ENCODE measurements at places on chromosomes 6 and 20.

DNA sequence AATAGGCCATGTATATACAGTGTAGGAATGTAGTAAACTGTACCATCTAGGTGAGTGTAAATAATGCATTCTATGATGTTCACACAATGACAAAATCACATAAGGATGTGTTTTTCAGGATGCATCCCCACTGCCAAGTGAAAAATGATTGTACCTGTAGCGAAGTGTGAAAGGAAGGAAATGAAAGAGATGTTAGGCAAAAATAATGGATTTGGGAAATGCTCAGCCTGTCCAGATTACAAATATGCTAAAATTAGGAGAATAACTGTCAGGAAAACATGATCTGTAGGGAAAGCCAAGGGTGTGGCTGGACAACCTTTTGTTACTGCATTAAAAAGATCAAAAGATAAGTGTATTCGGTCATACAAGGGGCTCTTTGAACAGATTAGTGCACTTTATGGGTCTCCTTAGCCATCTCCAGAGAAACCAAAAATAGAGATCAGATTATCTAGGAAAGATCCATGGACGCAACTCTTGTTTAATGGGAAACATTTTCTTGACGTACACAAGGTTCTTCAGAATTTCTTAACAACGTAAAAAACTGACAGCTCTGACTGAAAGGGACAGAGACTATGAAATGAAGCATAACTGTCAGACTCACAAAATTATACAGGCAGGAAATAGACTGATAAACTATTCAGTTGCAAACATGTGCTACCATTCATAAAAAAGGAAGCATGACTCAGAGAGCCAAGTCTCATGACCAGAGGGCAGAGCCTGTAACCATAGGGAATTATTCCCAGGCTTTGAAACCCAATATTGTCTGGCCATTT is 253.6 kb upstream of the RAB32 start:
- no peak for DNase-seq

DNA sequence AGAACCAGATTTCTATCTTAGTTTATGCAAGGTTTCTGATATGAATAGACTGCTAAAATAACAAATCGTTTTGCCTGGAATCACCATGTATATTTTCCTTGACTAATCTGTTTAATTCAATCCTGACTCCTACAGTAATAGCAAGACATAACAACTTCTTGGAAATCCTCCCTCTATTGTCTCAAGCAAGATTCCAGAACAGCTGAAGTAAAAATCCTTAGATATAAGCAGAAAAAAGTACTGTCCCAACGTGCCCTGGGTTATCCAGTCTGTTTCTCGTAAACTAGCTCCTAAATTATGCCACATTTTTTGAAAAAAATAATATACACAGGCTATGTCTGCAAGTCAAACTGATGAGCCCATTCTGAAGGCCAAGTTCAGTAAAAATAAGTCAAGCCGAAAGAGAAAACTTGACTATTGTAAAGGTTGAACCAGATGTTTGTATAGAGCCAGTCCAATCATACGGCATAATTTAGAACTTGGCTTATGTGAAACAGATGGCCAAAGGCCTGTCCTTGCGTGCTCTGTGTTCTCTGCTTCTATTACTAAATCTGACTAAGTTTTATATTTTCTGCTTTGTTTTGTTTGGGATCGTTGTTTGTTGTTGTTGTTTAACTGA is 341.6 kb upstream of the NRSN1 start:
- DNase-seq, result no peak

DNA sequence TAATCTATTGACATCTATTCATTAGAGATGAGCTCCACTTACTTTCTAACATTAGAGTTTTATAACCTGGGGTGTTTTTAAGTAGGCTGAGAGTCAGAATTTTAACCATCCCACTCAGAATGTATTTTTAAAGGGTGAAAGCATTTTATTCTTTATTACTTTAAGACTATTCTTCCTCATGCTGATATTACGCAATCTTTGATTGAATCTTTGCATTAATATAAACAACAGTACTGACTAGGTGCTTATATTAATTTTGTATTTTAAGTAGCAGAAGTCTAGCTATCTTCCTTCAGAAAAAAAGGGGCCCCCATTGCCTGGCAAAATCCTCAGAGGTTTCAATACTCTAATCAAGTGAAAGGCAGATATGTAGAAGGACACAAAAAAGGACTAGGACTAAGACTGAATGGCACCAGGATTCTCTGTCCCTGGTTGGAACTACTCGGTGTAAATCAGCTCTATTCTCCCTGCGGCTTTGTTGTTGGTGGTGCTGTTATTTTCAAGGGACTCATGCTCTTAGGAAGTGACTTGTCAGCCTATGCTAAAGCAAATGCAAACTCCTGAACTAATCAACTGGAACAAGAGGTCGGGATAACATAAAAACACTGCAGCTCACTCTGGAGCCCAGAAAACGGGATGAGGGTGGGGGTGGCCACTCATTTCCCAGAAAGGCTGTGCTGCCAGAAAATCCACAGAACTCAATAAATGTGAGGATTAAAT is 1324.4 kb downstream of the GRIK2 start:
- no peak for DNase-seq

DNA sequence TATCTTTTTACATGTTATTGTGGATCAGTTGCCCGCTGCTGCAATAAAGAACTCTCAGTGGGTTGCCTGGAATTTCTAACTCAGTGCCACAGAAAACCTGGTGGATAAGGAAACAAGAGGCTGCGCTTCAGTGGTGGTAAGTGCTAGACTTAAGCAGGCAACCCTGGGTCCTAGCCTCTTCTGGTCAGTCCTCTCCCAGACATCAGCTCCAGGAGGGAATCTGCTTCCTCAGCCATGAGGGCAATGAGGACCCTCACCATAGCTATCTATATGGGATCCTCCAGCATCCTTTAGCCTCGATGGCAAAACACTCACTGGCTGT is 490.7 kb upstream of the SULF2 start:
- no peak for DNase-seq

DNA sequence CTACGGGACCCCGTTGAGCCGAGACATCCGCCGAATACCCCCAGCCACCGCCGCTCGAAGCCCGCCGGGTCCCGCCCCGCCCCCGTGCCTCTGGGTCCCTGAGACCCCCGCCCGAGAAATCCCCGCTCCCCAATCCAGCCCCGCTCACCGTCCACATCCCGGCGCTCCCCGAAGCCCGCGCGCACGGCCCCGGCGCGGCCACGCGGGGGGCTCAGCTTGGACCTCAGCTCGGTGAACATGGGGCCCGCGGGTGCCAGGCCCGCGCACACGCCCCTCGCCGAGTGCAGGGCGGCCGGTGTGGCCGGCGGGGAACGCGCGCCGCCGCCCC is 249 bp downstream of the SAMD10 start:
- no peak for DNase-seq

GRCh38 chr6:137313211-137313610 is 94.0 kb upstream of the IFNGR1 start:
- DNase-seq, result no peak

GRCh38 chr6:110981202-110981600 is 637 bp upstream of the RPF2 start:
- no peak for DNase-seq

- no peak for DNase-seq
Observed at GRCh38 chr20:4243071-4243470, 227.7 kb upstream of the RNF24 start.

DNA sequence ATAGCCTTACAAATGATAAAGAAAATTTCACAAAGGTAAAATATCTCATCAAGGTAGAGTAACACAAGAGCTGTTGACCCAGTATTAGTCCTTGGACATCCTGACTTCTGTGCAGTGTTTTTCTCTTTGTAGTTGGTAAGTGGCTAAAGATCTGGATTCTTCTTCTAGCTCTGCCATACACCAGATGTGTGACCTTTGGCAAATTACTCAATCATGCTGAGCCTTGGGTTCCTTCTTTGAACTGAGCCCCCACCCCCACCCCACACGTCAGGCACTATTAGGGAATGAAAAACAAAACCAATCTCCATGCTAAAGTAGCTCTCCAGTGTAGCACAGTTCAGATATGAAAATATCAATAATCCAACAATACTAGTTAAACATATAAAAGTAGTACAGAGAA is 15.1 kb upstream of the TRIM39 start:
- DNase-seq, result no peak

DNA sequence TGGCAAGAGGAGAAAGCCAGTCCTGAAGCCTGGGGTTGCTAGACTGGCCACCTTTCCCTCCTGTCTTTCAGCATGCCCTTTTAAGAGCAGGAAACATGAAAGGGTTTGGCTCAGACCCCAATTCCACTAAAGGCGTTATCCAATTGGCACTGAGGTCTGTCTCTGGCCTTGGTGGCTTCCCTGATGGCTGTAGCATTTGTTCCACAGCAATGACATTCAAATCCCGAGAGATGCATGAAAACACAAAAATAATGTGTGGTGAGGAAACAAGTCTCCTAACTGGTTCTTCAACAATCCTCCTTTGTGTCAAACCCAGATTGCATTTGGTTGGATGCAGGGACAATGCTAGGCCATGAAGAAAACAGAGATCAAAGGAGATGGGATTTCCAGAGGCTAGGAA is 56.5 kb upstream of the ADTRP start:
- DNase-seq, result no peak

GRCh38 chr6:68544450-68544849 is 90.6 kb upstream of the ADGRB3 start:
- DNase-seq, result no peak

DNA sequence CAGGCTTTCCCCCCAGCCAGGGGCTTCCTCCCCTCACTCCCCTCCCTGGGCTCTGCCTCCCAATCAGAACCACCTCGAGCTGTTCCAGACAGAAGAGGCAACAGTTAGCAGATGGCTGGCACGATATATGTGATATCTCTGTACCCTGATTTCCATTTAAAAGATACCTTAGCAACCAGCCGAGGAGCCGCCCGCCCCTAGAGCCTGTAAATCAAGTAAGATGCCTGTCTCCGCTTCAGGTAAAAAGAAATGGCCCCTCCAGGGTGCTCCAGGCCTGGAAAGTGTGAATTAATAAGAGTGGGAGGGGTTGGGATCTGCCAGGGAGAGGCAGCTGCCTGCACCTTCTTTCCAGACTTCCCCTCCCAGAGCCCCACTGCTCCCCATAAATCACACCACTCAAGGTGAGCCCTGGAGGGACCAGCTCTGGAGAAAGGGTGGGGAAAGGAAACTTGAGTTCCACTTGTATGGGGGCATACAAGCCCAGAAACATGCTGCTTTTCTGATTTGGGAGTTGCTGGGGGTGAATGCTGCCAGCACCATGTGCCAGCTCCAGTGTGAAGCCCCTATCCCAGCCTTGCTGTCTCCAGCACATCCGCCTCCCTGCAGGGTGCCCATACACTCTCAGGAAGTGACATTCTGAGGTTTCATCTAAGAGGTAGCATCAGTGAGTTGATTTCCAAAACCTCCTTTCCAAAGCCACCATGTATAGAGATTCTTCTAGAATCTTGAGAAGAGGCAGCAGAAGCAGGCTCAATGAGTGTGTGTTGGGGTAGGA is 148.0 kb downstream of the LRFN2 start:
- no peak for DNase-seq

DNA sequence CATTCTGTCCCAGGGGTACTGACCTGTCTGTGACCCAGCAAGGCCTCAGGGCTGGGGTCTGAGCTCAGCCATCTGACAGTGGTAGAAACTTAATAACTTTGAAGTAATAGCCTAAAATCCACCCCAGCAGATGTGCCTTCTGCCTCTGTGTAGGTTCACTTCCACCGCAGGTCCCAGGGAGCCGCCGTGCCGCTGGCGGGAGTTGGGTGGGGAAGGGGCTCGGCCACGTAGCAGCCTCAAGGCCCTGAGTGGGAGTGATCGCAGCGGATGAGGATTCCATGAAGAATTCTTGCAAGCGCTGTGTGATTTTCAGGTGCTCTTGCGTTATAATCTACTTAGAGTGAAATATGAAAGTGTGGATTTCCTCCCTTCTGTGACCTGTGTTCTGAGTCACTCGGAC is 163.7 kb downstream of the DTNBP1 start:
- no peak for DNase-seq

DNA sequence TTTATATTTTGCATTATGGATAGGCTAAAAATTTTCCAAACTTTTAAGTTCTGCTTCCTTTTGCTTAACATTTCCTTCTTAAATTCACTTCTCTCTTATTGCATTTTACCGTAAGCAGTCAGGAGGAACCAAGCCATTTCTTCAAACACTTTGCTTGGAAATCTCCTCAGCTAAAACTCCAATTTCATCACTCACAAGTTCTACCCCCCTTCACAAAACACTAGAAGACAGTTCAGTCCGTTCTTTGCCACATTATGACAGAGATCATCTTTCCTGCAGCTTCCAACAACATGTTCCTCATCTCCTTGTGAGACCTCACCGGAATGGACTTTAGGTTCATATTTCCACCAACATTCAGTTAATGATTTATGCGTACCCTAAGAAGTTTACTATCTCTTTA is 79.2 kb upstream of the LY86 start:
- no peak for DNase-seq

GRCh38 chr20:57714409-57715267 is 4.8 kb upstream of the PMEPA1 start:
- DNase-seq, result no peak

GRCh38 chr6:85975957-85976356 is 333.3 kb upstream of the SYNCRIP start:
- no peak for DNase-seq

- no peak for DNase-seq
Observed at GRCh38 chr20:19756761-19757486, 1.1 kb upstream of the RIN2 start.

DNA sequence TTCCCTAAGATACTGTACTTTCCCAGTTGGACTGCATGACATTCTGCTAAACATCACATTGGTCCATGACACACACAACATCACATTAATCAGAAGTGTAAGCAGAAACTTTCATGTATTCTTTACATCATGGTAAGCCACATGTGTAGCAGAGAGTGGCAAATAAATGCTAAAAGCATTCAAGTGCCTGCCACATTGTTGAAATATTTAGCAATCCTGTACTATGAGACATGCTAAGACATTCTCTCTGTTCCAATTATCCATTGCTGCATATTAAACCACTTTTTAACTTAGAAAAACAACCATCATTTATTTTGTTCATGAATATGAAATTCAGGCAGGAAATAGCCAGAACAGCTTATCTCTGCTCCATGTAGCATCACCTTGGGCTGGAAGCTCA is 207.7 kb upstream of the GJE1 start:
- no peak for DNase-seq

- no peak for DNase-seq
Observed at GRCh38 chr6:109511832-109512231, 28.8 kb upstream of the ZBTB24 start.

GRCh38 chr20:58113716-58114115 is 114.7 kb downstream of the ANKRD60 start:
- no peak for DNase-seq

- DNase-seq, result no peak
Observed at GRCh38 chr6:129750360-129750759, 40.4 kb upstream of the ARHGAP18 start.

DNA sequence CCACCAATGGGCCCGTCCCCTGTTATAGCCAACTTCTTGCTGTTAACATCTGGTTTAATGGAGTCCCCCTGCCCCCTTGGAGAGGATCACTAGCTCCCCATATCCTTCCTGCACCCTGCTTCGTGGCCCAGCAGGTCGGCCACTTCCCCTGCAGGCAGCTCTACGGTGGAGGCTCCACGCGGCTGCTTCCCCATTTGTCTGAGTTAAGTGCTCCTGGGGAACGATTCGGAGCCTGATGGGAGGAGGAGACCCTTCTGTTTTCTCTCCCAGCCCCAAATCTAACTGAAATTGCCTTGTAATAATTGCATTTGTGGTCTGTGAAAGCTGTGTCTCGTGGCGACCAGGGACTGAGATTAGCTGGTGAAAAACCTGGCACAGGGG is 74.6 kb downstream of the SULF2 start:
- DNase-seq, result no peak

- DNase-seq, result no peak
Observed at GRCh38 chr6:28522594-28523240, 3.0 kb upstream of the GPX5 start.

GRCh38 chr6:68633281-68633971 is 1.7 kb upstream of the ADGRB3 start:
- DNase-seq, result no peak
